ENCODE measurements at places on chromosomes 13 and 19.

GRCh38 chr13:22126433-22127021 lies 455.7 kb downstream of the FGF9 start:
- no peak for DNase-seq

DNA sequence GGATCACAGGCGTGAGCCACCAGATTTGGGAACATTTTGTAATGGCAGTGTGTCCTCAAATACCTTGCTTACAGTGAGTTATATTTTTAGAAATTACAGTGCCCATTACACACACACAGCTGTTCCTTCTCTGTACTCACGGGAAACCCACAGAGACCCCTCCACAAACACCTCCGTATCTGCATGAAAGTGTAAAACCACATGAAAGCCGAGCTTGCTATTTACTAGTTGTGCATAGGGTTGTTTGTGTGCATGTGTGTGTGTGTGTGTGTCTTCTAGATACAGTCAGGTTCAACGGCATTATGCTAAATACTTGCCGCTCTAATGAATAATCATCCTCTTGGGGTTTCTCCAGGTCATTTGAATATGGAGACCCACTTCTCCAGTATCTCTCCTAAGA lies 22.3 kb upstream of the LILRA2 start:
- no peak for DNase-seq

DNA sequence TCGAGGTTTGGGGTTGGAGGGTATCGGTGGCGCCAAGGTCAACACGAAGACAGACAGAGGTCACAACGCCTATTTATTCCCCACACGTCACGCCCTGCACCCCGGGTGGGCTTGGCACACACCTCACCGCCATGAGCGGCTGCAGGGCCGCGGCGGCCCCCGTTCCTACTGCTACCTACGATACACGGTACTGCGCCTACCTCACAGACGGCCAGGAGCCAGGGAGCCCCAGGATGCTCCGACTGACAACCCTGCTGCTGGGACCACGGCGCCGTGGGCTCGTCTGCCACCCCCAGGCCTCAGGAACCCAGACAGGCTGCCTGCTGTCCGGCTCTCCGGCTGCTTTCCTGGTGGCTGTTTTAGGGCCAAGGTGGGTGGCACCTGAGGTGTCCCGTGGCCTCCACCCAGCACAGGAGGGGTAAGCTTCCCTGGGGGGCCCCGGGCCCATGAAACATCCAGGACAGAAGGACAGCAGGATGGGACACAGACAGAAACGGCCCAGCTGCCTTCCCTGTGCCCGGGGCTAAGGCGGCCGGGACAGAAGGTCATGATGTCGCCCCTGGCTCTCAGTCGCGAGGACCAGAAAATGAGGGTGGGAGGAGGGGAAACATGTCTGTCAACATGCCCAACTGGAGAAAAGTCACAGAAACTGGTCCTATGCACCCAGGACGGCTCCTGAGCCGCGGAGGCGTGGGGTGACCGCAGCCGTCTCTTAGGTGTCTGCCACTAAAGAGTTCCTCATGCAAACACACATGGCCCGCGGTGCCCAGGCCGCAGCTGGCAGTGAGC lies 15.0 kb upstream of the SLC39A3 start:
- no peak for DNase-seq

DNA sequence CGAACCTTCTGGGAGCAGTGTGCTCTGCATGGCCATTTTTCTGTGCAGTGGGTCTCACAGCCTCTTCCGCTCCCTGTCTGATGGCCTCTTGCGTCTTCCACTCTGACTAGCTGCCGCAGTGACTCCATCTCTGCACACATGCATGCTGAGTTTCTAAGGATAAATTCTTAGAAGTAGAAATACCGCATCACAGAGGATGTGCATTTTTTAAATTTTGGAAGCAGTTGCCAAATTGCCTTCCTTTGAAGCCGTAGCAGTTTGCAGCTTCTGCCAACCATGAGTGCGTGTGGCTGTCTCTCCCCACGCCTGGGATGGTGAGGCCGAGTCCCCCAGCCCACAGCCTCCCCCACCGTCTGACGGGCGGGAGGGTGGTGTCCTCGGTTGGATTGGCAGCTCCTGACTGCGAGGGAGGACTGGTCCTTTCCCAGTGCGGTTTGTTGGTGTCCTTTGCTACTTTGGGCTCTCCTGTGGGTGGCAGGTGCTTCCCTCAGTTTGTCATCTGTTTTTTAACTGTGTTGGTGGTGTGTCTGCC lies 9.8 kb downstream of the FZR1 start:
- no peak for DNase-seq

GRCh38 chr13:32022311-32022710 lies 9.3 kb upstream of the FRY start:
- peak; percentile 79 for DNase-seq

DNA sequence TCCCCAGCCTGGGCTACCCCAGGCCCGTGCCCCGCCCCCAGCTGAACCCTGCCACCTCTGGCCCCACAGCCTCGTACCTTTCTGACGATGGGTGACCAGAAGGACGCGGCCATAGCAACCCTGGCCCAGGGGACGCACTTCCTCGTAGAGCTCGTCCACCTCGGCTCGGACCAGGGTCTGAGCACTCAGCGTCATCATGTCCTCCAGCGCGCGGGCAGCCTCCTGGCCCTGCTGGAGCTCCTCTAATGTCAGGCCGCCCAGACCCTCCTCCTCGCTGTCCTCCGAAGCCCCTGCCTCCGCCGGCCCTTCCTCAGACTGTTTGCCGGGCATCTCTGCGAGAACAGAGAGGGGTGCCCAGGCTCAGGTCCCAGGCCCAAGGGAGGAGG lies 975 bp downstream of the SBK2 start:
- DNase-seq: no peak

DNA sequence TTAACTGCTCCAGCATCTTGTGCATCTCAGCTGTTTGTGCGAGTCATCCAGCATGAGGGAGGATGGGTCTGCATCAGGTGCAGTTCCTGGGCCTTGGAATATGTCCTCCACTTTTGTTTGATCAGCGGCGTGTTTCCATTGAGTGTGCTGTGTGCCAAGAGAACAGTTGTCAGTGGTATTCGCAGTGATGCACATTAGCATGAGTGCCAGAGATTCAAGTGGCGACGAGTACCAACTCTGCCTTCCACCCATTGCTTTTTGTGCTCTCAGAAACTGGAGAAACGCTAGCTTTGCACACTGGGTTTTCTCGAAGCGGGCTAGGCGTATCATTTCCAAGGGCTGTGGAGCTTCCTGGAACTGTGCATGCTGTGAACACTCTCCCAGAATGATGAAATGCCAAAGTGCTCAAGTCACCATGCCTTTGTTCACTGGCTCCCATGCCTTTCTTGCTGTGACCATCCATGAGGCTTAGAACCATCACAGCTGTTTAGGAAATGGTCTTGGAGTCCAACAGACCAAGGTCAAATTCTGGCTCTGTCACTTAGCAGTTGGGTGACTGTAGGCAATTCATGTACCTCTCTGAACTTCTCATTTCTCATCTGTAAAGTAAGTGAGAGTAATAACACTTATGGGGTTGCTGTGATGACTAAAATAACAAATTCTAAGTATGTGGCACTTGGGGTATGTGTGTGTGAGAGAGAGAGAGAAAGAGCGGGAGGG lies 18.4 kb downstream of the LRCH1 start:
- DNase-seq: peak; percentile 67

GRCh38 chr19:13574933-13575332 lies 68.7 kb upstream of the CACNA1A start:
- no peak for DNase-seq

GRCh38 chr13:97423300-97424045 lies 10.5 kb upstream of the RAP2A start:
- DNase-seq: no peak

GRCh38 chr13:113726961-113727411 lies 32.0 kb upstream of the TMEM255B start:
- no peak for DNase-seq

GRCh38 chr13:105952233-105952972 lies 583.1 kb downstream of the EFNB2 start:
- no peak for DNase-seq

- no peak for DNase-seq
Observed at GRCh38 chr13:71634182-71634581, 232.8 kb downstream of the DACH1 start.

GRCh38 chr13:51240958-51241357 lies 18.8 kb downstream of the FAM124A start:
- DNase-seq: no peak

DNA sequence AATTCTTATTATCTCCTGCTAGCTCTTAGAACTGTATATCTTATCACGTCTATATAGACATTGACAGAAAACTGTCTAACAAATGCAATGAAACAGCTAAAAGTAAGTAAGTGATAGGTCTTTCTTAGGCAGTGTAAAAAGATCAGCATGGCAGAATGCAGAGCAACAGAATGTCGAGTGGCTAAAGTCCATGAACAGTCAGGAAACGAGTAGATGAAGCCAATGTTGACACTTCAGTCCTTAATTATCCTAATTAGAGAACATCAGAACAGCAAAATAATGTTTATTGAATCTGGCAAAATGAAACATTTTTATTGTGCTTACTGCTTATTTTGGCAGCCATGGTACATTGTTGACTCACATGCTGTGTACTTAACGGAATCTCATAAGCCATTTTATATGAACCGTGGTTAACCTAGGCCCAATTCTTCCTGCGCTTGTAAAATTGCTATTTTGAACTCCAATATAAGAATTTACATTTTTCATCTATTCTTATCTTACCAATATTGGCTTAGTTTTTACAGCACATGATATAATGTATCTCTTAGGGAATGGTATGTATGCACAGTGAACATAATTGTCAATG lies 748.1 kb downstream of the DACH1 start:
- no peak for DNase-seq

- no peak for DNase-seq
Observed at GRCh38 chr19:16091546-16092475, 15.5 kb downstream of the TPM4 start.

DNA sequence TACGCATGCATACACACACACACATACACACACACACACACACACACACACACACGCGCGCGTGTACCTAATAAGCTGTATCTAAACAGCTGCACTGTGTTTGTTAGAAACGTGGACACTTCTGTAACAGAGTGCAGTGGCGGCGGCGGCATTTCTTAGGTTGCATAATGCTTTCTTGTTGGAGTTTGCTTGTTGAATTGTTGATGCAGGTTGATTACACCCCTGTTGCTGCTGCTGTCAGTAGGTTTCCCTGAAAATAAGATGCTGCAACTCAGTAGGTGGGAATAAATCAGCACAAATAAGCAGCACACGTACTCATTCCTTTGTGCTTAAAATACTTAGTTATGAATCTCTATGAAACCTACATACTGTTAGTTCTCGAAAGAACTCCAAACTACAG lies 479.2 kb downstream of the LIG4 start:
- DNase-seq: no peak

- DNase-seq: no peak
Observed at GRCh38 chr13:97339988-97340749, 93.8 kb upstream of the RAP2A start.

- no peak for DNase-seq
Observed at GRCh38 chr13:90293793-90294361, 1053.6 kb upstream of the MIR17HG start.

DNA sequence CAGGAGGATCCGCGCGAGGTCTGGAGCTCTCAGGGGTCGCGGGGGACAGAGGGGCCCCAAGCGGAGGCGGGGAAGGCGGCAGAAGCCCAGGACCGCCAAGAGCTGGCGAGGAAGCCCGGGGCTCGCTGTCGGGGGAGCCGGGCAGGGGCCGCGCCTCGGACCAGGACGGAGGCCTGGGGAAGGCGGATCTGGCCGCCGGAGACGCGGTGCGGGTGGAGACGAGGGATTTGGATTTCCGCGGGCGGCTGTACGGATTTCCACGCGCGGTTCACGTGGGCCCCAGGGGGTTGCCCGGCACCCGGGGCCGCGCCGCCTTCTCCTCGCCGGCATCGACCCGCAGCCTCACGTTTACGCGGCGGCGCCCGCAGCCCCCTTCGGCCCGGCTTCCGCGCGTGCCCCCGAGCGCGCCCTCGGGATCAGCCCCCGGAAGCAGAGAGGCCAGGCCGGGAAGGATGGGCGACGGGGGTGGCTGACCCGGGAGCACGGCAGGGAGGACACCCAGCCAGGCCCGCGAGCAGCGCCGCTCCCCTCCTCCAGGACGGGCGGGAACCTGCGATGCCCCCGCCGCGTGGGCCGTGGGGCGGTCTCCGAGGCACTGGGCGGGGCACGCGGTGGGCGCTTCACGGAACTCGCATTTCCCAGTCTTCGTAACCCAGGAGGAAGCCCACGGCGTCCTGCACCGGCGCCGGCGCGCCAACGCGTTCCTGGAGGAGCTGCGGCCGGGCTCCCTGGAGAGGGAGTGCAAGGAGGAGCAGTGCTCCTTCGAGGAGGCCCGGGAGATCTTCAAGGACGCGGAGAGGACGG lies 4.7 kb downstream of the F7 start:
- DNase-seq: peak; percentile 57

- DNase-seq: no peak
Observed at GRCh38 chr13:84574851-84575250, 692.6 kb upstream of the SLITRK1 start.

DNA sequence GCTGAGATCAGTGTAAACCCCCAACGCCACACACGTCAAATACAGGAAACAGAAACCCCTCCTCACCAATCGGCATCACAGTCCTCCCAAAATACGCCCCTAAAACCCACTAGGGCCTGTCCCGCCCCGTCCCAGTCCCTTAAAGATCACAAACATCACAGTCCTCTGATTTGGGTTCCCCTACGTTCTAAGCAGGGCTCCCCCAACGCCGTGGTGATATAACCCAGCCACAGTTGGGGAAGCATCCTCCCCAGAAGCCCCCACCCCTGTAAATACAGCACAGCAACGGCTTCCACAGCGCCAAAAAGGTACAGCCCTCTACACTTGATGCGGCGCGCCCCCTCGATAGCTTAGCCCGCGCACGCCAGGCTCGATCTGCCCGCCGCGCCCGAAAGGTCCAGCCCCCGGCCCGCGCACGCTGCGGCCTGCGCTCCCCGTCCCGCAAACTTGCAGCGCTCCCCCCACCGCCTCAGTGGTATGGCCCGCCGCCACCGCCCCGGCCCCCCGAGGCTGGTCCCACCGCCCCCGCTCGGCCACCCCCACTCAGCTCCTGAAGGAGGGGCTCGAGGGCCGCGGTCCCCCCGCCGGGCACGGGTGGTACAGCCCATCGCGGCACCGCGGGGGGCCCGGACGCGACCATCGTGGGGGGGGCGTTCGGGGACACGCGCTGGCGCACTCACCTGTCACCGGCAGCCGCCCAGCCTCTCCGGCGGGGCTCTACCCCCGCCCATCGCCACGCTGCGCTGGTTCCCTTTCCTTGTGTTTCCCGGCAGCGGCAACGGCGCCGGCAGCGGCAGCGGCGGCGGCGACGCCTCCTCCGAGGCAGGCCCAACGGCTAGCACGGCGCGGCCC lies at the start of gene AKT2:
TSS of gene AKT2 (minus strand) at position 845 of the 852 bp plus-strand sequence. CDS start 20,078 bp downstream, outside the sequence.
- DNase-seq: peak; percentile 49

- DNase-seq: no peak
Observed at GRCh38 chr13:99663185-99663825, 162.0 kb downstream of the TM9SF2 start.

DNA sequence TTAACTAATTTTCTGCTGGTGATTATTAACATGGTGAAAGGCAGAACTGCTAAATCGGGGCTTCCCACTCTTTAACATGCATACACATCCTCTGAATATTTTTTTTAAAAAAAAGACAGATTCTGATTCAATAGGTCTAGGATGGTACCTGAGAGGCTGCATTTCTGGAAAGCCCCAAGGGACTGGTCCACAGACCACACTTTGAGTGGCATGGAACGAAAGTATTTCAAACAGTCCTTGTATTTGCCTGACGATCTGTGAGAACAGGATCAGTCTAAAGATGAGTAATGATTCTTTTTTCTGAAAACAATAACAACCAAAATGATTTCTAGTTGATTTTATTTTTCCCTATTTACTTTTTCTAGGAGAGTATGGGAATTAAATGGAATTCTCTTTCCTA lies 16.7 kb upstream of the SPART start:
- DNase-seq: no peak

All from islet precursor cell (in vitro differentiated cells).